CD4-positive, alpha-beta T cell (primary cell): ENCODE measurements at places on chromosomes 2 and 18.

DNA sequence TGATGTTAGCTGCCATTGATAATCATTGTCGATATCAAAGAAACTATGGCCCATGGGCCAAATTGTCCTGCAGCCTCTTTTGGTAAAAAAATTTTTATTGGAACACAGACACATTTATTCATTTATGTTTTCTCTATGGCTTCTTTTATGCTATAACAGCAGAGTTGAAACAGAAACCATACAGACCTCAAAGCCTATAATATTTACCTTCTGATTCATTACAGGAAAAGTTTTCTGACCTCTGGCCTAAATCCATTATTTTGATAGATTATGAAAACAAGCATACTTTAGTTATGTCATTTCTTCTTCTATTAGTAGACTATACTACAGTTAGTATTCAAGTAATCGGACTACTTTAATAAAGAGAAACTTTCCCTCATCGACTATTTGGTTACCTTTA, 349.7 kb upstream of the GALNT5 start:
- no peaks in the 10 kb centered on the region for H3K4me1 ChIP-seq
- H3K4me3 ChIP-seq: no peak overlapping the region
- no peak overlapping the region for H3K27ac ChIP-seq

DNA sequence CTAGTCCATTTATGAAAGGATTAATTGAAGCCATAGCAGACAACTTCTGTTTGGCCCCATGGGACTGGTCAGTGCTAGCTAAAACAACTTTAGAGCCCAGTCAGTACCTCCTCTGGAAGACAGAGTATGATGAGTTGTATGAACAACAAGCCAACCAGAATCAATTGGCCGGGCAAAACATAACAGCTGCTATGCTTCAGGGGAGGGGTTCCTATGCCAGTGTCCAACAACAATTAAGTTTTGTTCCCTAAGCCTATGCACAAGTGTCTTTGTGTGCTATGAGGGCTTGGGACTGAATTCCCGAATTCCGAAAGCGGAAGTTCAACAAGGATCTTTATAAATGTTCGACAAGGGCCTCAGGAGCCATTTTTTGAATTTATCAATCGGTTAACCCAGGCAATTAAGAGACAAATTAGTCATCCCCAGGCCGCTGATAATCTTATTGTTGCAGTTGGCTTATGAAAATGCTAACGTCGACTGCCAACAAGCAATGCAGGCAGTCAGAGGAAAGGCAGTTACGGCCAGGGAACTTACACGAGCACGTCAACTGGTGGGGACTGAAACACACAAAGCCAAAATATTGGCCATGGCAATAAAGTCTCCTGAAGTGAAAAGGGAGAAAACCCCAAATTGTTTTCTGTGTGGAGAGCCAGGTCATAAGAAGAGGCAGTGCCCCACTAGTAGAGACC, 57.9 kb downstream of the ZNF638 start:
- no peaks in the 10 kb centered on the region for H3K27me3 ChIP-seq
- H3K4me3 ChIP-seq: no peak overlapping the region
- H3K4me1 ChIP-seq: no peaks in the 10 kb centered on the region
- no peak overlapping the region for H3K27ac ChIP-seq

- peaks cover 58% of the 10 kb centered on the region for H3K36me3 ChIP-seq
- no peaks in the 10 kb centered on the region for H3K27me3 ChIP-seq
- H3K27ac ChIP-seq: no peak overlapping the region
- H3K4me3 ChIP-seq: no peak overlapping the region
- DNase-seq: no peak
- H3K4me1 ChIP-seq: peaks cover 4% of the 10 kb centered on the region
Observed at GRCh38 chr2:667332-667999, 9.7 kb downstream of the TMEM18 start.

- no peak overlapping the region for H3K4me3 ChIP-seq
- H3K36me3 ChIP-seq: no peaks in the 10 kb centered on the region
- no peaks in the 10 kb centered on the region for H3K4me1 ChIP-seq
- H3K27me3 ChIP-seq: peaks cover 5% of the 10 kb centered on the region
- DNase-seq: peak; percentile 80
Observed at GRCh38 chr2:18520451-18521425, 39.7 kb downstream of the RDH14 start.

DNA sequence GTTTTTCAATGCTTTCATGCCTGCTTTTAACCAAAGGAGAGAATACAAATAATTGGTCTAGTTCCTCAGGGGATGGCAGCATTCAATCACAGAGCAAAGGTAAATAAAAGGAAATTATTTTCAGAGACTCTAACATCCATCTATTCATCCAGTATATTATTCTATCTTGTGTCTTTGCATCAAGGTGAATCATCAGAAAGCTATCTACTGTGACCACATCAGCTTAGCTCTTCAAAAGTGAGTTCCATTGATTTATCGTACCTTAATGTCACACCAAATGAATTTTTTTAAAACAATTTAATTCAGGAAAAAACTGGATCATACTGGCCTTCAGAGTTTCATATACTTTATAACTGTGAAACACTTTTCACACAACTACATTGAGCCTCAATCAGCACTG, 66.1 kb downstream of the CHN1 start:
- H3K4me3 ChIP-seq: no peak overlapping the region
- no peak overlapping the region for H3K27ac ChIP-seq
- no peaks in the 10 kb centered on the region for H3K36me3 ChIP-seq
- no peaks in the 10 kb centered on the region for H3K4me1 ChIP-seq

DNA sequence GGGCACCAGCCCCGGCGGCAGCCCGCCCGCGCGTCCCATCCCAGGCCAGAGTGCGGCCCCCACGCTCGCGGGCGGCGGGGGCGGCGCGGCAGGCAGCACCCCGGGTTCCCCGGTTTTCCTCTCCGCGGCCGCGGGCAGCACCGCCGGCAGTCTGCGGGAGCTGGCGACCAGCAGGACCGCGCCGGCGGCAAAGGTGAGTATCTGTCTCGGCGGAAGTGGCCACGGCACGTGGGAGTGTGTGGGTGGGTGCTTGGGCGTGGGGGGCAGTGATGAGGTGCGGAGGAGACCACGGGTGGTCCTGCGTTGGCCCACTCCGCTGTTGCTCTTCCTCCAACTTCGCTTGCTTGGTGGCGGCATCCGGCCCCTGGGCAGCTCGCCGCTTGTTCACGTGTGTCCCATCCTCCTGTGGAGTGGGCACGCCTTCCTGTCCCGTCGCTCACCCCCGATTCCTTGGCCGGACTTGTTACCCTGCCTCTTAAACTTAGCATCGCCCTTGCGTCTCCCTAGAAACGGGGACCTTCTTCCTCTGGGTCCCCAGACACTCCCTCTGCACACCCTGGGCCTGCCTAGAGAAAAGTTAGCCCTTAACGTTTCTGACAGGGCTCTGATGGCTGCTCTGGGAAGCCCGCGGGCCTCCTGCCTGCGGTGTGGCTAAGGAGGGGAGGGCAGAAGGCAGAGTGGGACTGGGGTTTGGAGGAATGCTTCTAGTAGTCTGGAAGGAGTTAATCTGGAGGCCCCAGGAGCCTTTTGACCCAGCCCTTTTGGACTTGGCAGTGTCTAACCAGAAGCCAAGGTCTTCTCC, 1.1 kb downstream of the SH3RF3 start:
- peaks cover 16% of the 10 kb centered on the region for H3K27me3 ChIP-seq
- H3K36me3 ChIP-seq: no peaks in the 10 kb centered on the region
- peak overlapping the region; percentile 73 for H3K4me3 ChIP-seq
- peaks cover 31% of the 10 kb centered on the region for H3K4me1 ChIP-seq
- no peak overlapping the region for H3K27ac ChIP-seq

DNA sequence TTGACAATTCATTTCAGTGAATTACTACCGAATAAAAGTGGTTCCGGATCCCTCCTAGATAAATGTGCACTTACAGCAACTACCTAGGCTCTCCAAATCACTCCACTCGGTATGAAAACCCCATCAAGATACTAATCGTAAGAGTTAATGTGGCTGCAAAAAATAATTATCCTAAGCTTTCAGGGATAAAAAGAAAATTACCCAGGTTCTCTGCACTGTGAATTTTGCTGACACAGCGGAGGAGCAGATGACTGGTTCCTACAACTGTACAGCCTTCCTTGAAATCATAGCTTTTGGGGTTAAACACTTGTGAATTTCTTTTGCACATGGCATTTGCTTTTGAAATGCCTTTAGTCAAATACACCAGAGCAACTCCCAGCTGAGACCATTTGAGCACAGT, 104.7 kb downstream of the CD226 start:
- no peak for DNase-seq
- no peaks in the 10 kb centered on the region for H3K4me1 ChIP-seq
- H3K27me3 ChIP-seq: no peaks in the 10 kb centered on the region
- H3K36me3 ChIP-seq: no peaks in the 10 kb centered on the region
- H3K27ac ChIP-seq: no peak overlapping the region
- no peak overlapping the region for H3K4me3 ChIP-seq

DNA sequence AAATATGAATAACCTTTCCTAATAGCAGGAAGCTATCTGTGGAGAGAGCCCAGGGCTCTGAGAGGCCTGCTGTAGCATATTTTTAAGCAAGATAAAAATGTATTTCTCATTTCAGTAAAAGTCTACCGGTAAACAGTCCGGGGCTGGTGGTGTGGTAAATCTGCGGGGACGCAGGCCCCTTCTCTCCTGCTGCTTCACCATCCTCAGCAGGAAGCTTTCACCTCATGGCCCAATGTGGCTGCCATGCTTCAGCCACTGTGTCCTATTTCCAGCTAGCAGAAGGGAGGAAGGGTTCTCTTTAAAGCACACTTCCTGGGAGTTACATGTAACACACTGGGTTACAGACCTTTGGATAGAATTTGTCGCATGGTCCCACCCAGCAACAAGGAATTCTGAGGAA, 79.5 kb upstream of the ODC1 start:
- DNase-seq: no peak
- no peaks in the 10 kb centered on the region for H3K27me3 ChIP-seq
- no peak overlapping the region for H3K4me3 ChIP-seq
- no peaks in the 10 kb centered on the region for H3K36me3 ChIP-seq

GRCh38 chr2:222722327-222722946, 51.0 kb downstream of the MOGAT1 start:
- H3K36me3 ChIP-seq: no peaks in the 10 kb centered on the region
- H3K27ac ChIP-seq: no peak overlapping the region
- no peaks in the 10 kb centered on the region for H3K4me1 ChIP-seq

DNA sequence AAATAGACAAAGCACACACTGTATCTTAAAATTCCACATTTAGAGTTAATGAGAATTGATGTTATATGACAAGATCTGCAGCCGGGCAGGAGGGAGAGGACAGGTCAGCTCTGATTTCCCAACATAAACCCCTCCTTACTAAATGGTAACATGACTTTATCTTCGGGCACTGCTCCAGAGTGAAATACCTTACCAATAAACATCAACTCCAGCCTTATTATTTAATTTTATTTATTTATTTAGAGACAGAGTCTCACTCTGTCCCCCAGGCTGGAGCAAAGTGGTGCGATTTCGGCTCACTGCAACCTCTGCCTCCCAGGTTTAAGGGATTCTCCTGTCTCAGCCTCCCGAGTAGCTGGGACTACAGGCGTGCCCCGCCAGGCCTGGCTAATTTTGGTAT, 1.7 kb downstream of the CYB5A start:
- no peak overlapping the region for H3K27ac ChIP-seq
- no peak overlapping the region for H3K4me3 ChIP-seq
- H3K27me3 ChIP-seq: no peaks in the 10 kb centered on the region
- H3K36me3 ChIP-seq: no peaks in the 10 kb centered on the region

DNA sequence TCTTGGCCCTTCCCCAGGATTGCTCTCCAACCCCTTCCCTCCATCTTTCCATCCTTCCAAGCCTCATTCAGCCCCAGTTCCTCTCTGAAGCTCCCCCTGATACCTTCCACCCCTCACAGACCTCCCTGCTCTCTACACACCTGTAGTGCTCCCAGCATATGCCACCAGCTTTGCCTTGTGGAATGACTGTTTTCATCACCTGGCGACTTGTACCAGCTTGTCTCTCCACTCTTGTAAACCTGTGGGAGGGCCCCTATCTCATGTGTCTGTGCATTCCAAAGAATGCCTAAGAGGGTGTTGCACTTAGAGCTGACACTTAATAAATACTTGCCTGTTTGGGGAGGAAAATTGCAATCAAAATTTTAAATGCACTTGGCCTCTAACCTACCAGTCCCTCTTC, 198.7 kb downstream of the BCL11A start:
- no peaks in the 10 kb centered on the region for H3K36me3 ChIP-seq
- DNase-seq: no peak
- no peak overlapping the region for H3K4me3 ChIP-seq
- no peak overlapping the region for H3K27ac ChIP-seq

- H3K4me3 ChIP-seq: no peak overlapping the region
- no peak for DNase-seq
- H3K4me1 ChIP-seq: no peaks in the 10 kb centered on the region
- H3K27me3 ChIP-seq: no peaks in the 10 kb centered on the region
- no peaks in the 10 kb centered on the region for H3K36me3 ChIP-seq
Observed at GRCh38 chr2:184394642-184395041, 203.7 kb upstream of the ZNF804A start.

DNA sequence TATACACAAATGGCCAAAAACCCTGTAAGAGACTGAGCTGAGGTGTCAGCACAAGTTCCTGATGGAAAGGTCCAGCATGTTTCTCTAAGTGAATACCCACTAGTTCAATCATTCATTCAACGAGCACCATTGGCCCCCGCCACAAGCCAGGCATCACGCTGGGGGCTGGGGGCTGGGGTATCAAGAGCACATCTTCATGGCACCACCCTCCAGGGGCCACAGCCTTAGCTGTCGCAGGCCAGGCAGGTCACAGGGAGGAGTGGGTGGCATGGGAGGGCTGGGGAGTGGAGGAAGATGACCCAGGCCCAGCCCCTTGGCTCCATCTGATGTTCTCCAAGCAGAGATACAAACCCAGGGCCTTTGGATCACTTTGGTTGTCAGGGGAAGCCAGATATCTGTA, 97.9 kb downstream of the ACKR3 start:
- no peaks in the 10 kb centered on the region for H3K36me3 ChIP-seq
- peaks cover 2% of the 10 kb centered on the region for H3K27me3 ChIP-seq
- no peak for DNase-seq
- no peak overlapping the region for H3K27ac ChIP-seq
- H3K4me3 ChIP-seq: no peak overlapping the region

DNA sequence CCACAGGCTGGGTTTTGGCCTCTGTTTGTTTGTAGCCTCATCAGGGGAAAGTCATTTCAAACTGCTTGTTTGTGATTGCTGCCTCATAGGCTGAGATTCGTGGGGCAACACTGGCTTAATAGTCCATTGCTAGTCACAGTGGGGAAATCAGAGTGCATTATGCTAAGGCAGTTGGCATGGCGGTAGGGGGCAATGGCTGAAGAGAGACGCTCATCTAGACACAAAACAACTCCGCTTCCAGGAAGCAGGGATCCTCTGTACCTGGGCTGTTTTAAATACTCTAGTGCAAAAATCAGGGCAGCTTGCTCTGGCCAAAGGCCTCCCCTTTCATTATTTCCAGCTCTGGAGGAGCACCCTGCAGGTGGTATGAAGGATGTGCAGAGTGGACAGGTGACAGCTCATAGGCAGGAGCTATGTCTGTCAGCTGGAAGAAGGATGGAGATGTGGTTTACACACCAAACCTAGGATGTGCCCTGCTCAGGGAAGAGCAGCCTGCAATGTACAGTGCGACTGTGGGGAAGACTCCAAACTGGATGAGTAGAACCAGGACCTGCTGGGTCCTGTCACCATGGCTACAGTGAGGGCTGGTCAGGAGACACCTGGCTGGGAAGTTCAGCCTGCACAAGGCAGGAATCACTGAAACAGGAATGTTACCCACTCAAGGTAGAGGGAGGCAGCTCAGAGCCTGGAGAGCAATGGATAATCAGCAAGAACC, 234.3 kb downstream of the CLIP4 start:
- no peak overlapping the region for H3K4me3 ChIP-seq
- no peak overlapping the region for H3K27ac ChIP-seq
- no peaks in the 10 kb centered on the region for H3K4me1 ChIP-seq
- H3K27me3 ChIP-seq: peaks cover 8% of the 10 kb centered on the region
